Globus pallidus (tissue), 1 donor: ENCODE measurements at places on chromosomes 6 and 20.

GRCh38 chr6:2222275-2222842 is 23.0 kb downstream of the GMDS start:
- no peak for DNase-seq

- DNase-seq = no peak
Observed at GRCh38 chr6:81633391-81633790, 119.1 kb downstream of the TENT5A start.

DNA sequence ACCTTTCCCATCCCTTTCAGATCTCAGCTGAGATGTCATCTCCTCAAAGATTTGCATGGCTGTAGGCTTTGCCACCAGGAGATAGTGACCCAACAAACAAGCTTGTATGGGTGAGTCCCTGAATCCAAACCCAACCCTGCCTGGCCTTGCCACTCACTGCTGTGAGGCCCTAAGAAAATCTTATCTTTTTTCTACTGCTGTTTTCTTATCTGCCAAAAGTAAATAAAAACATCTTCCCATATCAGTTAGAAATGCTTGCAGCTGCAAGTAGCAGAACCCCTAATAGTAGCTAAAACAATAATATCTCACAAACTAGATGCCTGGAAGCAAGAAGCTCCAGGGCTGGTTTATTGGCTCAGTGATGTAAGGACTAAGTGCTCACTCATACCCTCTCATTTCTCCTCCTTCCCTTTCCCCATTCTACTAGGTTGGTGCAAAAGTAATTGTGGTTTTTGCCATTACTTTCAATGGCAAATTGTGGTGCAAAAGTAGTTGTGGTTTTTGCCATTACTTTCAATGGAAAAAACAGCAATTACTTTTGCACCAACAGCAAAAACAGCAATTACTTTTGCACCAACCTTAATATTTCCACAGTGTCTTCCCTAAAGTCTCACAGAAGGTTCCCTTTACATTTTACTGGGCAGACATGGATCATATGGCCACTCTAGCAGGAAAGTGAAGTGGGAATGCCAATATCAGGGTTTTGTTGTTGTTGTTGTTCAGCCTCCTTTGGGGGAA is 56.7 kb upstream of the PSMF1 start:
- no peak for DNase-seq

DNA sequence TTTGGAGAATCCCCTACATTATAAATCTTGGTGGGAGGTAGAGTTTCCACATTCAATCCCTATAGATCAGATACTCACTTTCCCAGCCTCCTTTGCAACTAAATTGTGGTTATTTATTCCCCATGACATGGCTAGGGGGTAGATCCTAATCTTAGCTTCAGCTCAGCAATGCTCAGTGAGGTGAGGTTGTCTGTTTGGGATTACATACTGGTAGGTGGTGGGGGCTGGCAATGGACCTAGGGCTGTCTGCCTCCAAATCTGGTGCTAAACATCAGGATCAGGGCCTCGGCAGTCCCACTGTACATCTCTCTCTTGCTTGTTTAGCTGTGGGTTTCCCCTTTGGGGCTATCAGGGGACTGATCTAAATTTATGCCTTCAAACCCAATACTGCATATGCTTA is 45.8 kb upstream of the PMEPA1 start:
- DNase-seq = no peak

GRCh38 chr6:13926378-13926777 is 1.6 kb downstream of the RNF182 start:
- DNase-seq = no peak

DNA sequence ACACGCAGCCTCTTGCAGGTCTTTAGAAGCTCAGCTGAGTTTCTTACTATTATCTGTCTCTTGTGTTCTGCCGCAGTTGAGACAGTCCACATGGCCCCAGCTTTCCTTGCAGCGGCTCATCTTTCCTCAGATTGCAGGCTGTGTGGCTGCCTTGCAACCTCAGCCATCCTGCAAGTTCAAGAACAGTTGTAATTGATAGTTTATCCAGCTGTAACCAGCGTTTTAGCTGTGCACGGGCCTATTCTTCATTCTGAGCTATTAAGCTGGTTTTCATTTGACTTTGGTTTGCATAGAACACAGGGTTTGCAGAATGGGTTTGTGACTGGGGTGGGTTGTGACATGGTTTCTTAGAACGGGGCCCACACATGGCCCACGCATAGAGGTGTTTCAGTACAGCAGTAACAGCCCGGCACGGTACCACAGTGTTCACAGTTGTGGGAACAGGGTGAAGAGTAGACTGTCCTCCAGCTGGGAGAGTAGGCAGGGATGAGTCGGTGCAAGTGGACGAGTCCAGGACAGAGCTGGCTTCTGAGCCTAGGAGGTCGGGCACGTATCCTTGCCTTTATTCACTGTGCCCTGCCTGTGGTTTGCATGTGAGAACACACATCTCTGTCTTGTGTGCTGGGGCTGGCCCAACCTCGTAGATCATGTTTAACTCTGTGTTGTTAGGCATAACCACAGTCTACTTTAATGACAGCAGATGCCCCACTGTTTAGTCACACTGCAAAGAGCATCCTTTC is 89.2 kb downstream of the RPP40 start:
- no peak for DNase-seq

DNA sequence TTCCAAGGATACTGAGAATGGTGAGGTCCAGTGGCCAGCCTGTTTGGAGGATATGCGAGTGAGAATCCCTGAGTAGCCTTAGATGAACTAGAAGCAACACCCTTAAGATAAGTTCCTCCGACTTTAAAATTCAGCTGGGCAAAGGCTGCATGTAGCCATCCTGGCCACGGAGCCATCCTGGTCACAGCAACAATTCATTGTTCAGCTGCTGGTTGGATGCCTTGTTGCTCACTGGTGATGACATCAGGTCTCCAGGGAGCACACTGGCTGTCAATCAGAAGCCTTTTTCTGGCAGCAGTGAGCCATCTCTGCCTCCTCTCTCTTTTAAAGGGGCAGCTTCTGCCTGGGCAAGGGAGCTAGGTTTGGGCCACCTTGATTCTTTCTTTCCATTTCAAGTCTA is 22.4 kb upstream of the RIMS4 start:
- peak; percentile 46 for DNase-seq

GRCh38 chr6:36976931-36977330 is 9.1 kb downstream of the MTCH1 start:
- no peak for DNase-seq

- DNase-seq = no peak
Observed at GRCh38 chr20:59817846-59818615, 115.4 kb downstream of the SYCP2 start.

- DNase-seq = no peak
Observed at GRCh38 chr6:7526755-7527154, 14.7 kb upstream of the DSP start.

- DNase-seq = no peak
Observed at GRCh38 chr6:131244942-131245341, 109.7 kb downstream of the AKAP7 start.

DNA sequence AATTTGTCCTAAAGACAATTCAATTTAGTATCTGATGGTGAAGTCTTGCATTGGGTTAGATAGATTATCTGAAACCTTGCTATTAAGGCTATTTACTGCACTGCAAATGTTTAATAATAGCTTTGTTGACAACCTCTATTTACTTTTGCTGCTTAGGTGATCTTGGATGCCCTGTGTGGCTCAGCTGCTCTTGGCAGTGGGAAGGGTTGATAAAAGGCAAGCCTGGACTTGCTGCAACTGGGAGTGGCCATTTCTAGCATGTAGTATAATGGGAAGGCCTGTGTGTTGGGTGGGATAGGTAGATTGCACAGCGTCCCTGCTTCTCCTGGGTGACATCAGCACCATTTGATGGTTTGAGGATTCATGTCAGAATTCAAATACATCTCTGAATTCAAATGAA is 49.1 kb downstream of the ARMC2 start:
- no peak for DNase-seq

DNA sequence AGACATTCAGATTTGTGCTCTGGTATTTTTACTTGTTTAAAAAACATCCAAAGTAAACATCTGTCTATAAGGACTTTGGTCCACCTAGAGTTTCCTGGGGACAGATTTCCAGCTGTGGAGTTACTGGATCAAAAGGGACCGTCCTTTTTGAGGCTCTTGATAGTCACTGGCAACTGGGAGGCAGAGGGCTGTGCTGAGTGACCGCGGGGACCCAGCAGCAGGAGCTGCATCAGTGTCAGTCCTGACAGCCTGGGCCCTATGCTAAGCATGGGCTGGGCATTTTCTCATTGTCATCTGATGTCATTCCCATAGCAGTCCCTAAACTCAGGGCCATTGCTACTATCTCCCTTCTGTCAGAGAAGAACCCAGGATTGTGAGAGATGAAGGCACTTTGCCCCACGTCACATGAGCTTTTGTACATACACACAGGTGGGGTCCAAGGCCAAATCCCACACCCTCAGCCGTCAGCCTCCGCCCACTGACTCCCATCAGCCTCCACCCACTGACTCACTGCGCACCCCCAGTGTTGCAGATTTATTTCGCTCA is 293.8 kb downstream of the TAF4 start:
- DNase-seq = no peak

- DNase-seq = no peak
Observed at GRCh38 chr6:100209323-100210136, 215.5 kb upstream of the MCHR2 start.

DNA sequence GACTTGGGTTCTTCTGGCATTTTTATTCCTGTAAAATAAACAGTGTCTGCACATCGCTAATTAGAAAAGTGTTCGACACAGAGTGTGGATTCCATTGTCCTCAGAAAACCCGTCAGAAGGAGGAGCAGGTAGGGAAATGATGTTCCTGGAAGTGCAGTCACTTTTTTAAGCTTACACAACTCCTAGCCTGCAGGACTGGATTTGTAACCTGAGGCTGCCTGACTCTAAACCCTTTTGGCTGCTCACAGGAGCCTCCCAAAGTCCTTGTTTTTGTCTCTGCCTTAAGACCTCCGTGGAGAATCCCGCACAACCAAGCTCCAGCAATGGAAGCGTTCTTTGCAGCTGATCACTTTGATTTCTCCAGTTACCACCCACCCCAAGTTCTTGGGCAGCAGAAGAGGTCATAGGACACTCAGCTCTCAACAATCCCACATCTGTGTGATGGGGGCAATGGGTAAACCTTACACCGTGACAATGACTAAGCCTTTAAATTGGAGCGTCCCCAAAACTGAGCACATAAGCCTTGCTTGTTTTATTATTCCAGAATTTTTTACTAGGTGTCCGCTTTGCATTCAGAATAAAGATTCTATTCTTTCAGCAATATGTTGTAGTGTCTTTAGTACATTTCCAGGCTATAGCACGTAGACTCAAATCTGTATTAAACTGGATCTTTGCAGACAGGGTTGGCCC is 227.9 kb downstream of the TBXT start:
- DNase-seq = no peak

- no peak for DNase-seq
Observed at GRCh38 chr6:36791085-36791484, 48.2 kb downstream of the CPNE5 start.

DNA sequence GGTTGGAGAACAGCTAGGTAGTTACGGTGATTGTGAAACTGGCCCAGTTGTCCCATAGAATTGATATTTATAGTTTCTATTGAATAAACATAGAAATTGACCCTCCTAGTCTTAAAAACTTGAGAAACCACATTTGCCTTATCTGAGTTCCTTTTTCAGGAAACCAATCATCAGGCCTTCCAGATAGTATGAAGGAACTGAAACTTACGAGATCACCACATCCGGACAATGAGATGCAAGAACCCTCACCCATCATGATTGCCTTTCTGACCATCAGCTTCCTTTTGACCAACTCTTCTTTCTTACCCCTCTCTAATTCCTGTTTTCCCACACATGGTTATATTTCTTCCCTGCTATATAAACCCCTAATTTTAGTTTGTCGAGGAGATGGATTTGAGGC is 21.8 kb downstream of the SLC35F1 start:
- DNase-seq = no peak

GRCh38 chr20:5715071-5715841 is 34.9 kb upstream of the SHLD1 start:
- DNase-seq = no peak
